ENCODE measurements at places on chromosomes 5 and 9.

- no peak for DNase-seq
Observed at GRCh38 chr5:131609774-131610173, 25.3 kb downstream of the RAPGEF6 start.

GRCh38 chr9:123135430-123135829, 102.0 kb downstream of the GPR21 start:
- no peak for DNase-seq

- no peak for DNase-seq
Observed at GRCh38 chr9:123391946-123392345, 35.9 kb downstream of the CRB2 start.

- no peak for DNase-seq
Observed at GRCh38 chr5:38835887-38836286, 9.9 kb upstream of the OSMR start.

DNA sequence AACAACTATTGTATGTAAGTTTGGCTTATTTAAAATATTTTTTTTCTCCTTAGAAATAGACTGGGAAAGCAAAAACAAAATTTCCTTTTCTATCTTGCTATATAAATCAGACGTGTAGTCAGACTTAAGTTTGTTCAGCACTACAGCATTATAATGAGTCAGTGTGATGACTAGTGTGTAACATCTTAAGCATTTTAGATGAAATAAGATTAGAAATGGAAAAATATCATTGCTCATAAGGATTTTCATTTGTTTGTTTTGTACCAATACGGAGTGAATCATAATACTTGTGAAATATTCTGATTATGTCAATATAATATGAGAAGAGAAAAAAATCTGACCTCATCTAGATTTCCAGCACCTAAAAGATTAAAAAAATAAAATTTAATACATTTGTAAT, 64.7 kb upstream of the RICTOR start:
- no peak for DNase-seq

GRCh38 chr5:9429691-9430215, 116.1 kb downstream of the SEMA5A start:
- DNase-seq, result no peak

DNA sequence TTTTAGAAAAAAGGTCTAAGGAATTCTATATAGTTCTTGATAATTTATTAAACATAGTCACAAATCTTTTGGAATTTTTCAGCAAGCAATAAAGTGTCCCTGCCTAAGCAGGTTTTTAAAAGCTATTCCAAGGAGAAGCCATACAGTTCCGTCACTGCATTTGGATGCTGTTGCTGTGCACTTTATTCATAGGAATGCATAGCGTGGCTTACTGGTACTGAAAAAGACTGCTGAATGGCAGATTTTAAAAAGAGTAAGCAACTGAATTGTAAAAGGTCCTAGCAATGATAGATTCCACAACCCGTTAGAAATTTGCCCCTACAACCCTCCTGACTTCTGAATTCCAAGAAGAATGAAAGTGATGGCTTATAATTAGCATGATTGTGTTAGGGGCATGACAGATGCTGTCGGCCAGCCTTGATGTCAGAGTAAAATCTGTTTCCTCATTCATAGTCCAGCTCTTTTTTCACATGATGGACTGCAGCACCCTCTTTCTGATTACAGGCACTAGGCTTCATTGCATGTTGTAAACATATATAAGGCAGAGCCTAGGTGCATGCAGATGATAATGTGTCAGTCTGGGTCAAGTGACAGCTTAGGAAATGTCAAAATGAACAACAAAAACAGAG, 227.0 kb downstream of the PDE4D start:
- no peak for DNase-seq

- DNase-seq, result no peak
Observed at GRCh38 chr5:109849478-109850088, 159.9 kb downstream of the MAN2A1 start.

DNA sequence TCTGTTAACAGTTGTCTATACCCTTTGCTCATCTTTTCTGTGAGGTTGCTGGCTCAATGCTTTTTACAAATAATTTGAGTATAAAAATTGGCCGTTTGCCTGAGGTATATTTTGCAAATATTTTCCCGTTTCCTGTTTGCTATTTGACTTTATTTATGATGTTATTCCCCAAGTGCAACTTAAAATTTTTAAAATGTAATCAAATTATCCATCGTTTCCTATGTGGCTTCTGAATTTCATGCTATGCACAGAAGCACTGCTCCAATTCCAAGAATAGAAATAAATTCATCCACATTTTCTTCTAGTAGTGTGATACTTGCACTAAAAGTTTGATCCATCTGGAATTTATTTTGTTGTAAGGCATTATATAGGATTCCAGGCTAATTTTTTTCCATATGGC, 123.6 kb downstream of the ZNF608 start:
- no peak for DNase-seq

DNA sequence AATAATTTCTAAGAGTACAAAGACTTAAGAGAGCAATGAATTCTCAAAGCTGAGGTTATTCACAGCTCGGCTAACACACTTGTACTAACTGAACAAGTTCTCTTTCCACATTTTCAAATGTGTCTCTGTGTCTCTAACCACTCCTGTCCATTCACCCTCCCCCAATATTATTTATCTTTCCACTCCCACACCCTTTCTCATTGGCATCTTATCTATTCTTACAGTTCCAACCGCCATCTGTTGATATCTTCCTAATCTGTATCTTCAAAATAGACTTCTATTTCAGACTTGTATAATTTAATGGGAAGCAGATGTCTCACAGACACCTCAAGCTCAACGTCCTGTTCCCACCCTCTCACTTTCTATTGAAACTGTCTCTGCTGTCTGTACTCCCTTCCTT, 205.9 kb downstream of the ANXA1 start:
- no peak for DNase-seq

DNA sequence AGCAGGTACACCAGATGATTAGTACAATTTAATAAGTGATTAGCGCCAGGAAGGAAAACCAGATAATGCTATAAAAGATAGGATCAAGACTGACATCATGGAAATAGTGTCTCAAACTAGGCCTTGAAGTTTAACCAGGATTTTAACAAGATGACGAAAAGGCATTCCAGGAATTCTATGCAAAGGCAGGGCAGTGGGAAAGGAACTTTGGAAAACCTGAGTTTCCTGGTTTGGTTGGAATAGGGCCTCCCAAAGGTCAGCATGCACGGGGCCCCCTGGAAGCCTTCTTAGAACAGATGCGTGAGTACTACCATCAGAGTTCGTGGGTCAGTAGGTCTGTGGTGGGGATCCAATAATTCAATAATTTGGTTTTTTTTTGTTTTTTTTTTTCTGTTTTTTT, 935.2 kb upstream of the DMAC1 start:
- DNase-seq, result no peak

GRCh38 chr9:21402386-21403251, 6.3 kb upstream of the IFNA8 start:
- no peak for DNase-seq

DNA sequence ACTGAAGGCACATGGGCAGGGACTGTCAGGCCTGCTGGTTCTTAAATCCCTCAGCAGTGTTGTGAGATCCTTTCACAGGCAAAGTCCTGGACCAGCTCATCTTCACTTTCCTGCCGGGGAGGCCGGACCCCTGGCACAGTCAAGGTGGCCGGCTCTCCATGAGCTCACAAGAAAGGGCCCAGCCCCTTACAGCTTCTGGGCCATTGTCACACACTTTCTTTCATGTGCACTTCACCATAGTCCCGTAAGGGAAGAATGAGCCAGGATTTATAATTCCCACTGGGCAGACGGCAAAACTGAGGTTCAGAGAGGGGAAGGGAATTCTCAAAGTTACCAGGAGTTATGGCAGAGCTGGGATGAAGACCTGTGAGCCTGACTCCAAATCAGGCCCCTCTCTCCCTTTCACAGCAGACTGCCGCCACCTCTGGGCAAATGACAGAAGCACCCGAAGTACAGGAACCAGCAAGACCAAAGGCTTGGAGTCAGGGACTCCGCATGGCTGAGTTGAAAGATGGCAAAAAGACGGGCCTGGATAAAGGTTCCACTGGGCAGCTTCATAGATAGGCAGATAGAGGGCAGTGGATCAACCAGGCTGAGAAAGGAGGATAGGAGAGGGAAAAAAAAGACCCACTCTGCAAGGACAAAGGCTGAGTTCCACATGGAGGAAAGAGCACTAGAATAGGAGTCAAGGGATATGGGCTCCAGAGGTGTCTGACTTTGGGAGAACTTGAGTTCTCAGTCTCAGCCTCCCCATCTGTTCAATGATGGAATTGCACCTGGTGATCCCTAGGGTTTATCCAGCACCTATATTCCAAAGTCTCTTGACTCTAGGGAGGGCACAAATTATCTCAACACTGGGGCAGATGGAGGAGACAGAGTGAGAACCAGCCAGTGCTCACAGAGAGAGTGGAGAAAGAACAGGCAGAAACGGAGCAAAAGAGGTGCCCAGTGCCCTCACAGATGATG, 128.7 kb downstream of the PAX5 start:
- no peak for DNase-seq

DNA sequence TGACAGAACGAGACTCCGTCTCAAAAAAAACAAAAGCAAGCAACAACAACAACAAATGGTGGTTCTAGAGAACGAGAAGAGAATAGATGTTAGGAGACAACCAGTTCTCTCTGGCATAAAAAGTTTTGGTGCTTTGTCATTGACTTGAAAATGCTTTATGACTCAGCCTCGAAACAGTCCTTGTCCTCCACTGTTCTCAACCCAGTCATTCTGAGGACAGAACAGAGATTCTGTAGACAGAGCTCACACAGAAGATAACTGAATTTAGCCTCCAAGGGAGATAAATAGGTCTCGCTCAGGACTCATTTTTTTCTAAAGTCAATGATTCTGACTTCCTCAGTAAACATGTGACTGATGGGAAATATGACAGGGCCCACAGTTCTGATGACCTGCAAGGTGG, 76.0 kb upstream of the FSTL4 start:
- no peak for DNase-seq

DNA sequence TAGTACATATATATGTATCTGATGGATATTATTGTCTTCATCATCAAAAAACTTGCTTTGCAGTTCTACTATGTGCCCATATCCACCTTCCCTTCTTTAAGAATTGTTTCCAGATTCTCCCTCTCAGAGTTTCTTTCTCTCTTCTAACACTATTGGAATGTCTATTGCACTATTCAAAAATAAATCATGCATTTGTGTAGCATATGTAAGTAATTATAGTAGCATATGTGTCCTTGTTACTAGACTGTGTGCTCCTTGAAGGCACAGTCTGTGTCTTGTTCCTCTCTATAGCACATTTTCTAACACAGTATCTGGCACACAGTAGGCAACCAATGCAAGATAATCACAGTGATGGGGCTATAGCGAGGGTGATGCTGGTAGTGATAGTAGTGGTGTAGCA, 43.4 kb upstream of the TRIM32 start:
- DNase-seq, result no peak

DNA sequence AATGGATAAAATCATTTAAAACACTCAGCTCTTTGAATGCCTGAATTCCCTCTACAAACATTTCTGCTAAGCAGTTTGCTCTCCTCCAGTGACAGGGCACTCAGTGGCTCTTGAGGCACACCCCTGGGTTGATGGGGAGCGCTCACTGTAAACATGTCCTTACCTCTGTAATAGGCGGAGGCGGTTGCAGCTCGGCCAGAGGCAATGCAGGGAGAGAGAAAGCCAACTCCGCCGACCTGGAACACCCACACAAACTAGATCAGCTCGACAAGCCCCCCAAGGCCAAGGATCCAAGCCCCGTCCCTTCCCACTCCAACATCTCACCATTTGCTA, 329 bp downstream of the CDC23 start:
- DNase-seq, result peak; percentile 3

DNA sequence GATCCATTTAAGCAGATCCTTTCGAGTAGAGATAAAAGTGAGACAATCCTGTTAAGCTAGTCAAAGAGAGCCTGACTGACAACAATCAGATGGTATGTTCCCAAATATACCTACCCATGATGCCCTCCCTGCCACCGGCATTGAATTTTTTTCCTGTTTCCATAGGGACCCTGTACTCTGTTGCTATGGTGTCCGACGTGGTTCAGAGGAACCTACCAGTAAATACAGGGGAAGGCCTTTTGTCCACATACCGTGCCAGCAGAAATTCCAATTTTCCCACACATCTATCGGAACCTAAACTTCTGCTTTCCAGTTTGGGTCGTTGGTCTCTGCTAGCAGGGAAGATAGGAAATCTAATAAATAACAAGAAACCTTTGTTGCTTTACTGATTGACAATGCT, 64.7 kb downstream of the MEGF10 start:
- DNase-seq, result no peak

DNA sequence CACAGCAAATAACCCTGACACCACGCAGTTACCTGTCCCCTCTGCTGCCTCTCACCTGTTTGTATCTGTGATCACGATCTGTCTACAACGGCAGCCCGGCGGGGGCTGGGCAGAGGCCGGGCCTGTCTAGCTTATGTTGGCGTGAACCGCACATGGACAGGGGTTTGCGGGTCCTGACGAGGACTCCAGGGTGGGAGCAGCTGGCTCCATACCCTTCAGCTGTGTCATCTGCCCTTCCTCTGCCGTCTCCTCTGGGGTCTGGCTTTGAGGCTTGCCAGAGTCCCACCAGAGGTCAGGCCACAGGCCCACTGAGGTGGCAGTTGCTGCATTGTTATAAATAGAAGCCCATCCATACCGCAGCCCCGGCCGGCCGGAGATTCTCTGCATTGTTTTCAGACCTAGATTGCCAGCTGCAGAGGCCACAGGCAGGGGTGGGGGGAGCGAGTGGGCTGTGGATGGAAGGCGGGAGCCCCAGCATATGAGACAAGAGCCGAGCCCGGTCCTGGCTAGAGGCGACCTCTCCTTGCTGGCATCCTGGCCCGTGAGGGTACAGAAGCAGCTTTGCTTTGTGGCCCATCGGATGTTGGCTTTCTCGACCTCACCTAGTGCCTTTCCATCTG, 37.8 kb downstream of the FAM78A start:
- DNase-seq, result no peak

GRCh38 chr9:122268041-122268814, 3.5 kb downstream of the MRRF start:
- DNase-seq, result no peak

GRCh38 chr9:100206899-100207298, 107.9 kb downstream of the INVS start:
- no peak for DNase-seq

DNA sequence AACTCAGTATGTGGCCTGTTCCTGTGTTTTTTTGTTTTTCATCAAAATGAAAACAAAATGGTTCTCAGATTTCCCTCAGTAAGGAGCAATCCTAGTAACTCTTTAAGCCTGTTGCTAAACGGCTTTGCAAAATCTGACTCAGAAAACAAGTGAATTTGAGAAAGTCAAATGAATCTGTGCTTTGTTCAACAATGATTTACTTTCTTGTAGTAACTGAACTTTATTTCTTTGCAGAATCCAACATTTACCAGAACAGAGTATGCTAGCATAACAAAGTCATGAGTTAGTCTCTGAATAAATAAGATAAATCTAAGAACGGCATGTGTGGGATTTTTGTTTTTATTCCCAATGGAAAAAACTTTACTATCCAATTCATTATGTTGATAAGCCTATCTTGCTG, 93.8 kb downstream of the OXCT1 start:
- no peak for DNase-seq

DNA sequence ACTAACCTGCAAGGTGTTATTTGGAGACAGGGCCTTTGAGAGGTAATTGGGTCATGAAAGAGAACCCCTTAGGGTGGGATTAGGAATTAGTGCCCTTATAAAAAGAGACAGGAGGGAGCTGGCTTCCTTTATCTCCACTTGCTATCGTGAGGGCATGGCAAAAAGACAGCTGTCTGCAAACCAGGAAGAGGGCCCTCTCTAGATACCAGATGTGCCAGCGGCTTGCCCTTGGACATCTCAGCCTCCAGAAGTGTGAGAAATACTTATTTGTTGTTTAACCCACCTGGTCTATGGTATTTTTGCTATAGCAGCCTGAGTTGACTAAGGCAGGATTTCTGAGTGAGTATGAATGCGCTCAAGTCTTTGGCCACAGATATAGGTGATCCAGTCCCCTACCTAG, 978 bp upstream of the RGS14 start:
- DNase-seq, result no peak

Measured in stimulated activated CD4-positive, alpha-beta T cell treated with anti-CD3 and anti-CD28 coated beads, Interleukin-2, amount 100 ng/mL, for 4 hours (primary cell).